ENCODE measurements at places on chromosomes 7 and 10.
A peak's percentile ranks its signal among the peaks of the same experiment; 100 is the strongest.

DNA sequence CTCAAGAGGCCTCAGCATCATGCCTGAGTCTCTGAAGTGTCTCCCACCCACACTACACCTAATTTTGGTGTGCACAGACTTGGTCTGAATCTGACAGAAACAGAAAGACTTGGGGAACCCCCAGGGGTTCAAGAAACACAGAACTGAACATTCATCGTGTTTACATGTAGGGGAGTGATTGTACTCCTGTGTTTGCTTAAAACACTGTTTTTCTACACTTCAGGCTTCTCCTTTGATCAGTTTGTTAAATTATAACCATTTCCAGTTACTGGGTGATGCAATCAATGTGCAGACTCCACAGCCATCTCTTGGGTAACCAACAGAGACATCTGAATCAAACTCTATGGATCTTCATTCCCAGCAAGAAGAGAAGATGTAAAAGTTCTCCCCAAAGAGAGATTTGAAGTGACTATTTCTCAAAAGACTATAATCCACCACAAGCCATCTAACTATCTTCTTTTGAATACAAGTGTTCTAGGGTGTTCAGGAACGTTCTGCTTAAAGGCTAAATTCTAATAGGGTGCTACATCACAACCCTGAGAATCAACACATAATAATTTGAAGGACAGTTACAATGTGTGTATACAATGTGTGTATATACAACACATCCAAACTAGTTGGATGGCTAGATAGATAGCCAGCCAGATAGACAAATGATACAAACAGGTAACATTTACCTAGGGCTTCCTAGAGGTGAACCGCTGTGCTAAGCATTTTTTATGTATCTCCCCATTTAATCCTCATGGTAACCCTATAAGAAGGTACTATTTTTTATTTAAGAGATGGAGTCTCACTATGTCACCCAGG lies 34.2 kb downstream of the DNAJC12 start:
- no peak for DNase-seq

DNA sequence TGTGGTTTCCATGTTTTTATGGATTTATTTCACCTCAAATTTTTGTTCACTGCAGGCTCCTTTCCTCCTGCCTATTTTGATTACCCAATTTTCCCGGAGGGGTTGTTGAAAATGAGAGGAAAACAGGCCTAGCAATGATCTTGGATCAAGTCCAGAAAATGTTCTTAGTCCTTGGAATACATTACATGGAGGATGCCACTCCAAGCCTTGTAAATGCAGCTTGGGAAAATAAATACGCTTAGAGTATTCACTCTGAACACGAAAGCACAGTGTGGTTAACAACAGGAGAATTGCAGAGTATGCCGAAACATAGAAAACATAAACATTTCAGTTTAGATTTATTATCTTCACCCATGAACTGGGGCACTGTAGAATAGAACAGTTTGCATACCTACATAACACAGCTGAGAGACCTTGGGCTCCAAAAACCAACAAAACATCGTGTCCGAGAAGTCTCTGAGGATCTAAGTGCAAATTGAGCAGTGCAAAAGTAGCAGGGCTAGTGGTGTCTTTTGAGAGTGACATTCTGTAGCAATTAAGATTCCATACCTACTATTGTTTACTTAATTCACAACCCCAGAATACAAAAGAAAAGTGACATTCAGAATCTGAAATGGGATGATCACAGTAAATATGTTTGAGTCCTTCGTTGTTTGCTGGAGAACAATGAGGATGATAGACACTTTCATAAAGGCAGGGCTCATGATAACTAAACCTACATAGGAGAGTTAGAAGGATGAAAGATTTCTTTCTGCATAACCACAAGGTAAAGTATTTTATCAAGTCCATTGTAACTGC lies 7.6 kb upstream of the CD36 start:
- DNase-seq: no peak

- no peak for DNase-seq
These were observed 31.8 kb downstream of the SLC35B4 start for GRCh38 chr7:134284952-134285351.

DNA sequence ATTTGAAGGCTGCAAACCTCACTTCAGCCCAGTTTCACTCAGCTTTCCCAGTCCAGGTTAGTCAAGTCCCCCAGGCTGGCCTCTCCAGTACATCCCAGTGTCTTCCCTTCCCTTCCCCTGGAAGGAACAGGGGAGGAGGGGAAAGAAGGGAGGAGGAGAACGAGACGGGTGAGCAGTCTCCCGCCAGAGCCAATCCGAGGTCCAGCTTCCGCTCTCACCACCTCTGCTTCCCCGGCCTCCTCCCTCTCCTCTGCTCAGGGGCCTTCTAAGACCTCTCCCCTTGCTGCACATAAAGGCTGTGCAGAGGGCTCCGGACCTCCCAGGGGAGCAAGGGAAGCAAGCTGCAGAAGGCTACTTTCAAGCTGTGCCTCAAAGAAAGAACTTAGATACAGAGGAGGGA lies 4.1 kb downstream of the ATG9B start:
- no peak for DNase-seq

- no peak for DNase-seq
These were observed 871.8 kb downstream of the IPMK start for GRCh38 chr10:57395923-57396322.

- no peak for DNase-seq
These were observed 234.6 kb downstream of the DIP2C start for GRCh38 chr10:454860-455259.

- no peak for DNase-seq
These were observed 179.6 kb downstream of the CELF2 start for GRCh38 chr10:11197266-11197712.

GRCh38 chr10:64365663-64366062 lies 844.5 kb downstream of the REEP3 start:
- no peak for DNase-seq

DNA sequence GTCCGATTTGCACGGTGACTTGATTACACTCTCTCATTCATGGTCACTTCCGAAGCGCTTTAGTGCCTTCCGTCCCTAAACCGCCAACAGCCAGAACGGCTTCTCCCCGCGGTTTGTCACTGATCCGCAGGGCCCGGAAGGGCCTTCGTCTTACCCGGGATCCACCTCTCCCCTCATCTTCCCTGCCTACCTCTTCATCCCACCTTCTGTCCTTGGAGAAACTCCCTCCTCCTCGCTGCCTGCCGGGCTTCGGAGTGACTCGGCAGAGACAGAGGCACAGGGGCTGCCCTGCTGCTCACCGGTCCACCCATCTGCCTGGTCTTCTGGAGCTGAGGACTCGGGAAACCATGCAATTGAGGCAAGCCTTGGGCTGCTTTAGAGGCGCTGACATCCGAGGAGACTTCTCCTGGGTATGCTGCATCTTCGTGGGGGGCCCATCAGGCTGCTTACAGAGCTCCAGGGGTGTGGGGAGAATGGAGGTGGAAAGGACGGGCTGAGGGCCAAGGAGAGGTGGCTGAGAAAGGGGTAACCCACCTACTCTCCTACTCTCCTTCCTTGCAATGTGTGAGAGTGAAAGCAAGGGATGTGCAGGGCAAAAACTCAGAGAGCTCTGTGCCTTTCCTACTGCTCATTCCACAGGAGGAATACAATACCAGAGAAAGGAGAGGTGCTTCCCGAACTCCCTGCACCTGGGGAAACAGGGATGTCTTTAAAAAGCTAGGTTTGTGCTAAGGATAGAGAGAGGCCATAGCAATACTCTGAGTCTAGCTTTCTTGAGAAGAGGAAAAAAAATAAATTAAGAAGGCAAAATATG lies 1.0 kb upstream of the HOXA11 start:
- DNase-seq: no peak

DNA sequence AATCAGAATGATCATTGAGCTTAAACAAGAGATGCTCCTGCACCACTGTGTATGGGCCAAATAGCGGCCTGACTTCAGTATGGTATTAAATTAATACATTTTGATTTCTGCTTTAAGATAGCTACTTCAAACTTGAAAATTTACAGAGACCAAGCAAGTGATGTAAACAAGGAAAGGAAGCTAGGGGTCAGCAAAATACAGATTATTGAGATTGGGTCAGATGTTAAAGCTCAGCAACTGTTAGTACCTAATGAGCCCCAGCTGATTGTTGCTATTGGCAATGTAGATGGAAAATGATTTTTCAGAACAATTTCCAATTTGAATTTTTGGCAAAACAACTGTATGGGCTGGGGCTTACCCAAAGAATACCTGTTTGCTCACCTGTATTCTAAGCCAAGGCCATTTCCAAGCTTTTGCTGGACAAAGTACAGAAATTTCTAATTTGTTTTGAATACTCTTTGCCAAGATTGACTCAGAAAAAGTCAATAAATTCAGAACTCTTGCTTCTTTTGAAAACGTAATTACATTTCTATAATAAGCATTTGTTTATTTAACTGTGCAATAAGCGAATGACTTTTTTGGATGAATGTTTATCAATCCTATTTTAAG lies 23.0 kb upstream of the DLD start:
- no peak for DNase-seq

- no peak for DNase-seq
These were observed 214.1 kb downstream of the USP6NL start for GRCh38 chr10:11397077-11397965.

DNA sequence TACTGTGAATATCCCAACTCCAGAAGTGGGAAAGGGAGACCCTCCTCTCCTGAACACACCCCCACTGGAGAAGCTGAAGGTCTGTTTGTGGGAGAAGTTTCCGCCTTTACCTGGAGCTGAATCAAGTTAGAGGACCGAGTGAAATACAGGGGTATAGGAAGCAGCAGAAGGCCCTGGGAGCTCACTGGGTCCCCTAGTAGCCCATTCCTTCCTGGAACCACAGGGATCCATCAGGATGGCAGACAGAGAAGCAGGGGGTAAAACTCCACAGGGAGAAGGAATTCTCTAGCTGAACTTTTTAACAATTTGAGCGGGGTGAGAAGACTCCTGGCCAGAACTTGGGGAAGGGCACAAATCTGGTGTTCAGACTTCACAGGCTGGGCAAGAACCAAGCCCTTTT lies 275.8 kb downstream of the GRID1 start:
- no peak for DNase-seq

- DNase-seq: no peak
These were observed 3.1 kb upstream of the SLC13A4 start for GRCh38 chr7:135731131-135731530.

GRCh38 chr10:17074541-17074847 lies 55.1 kb downstream of the CUBN start:
- no peak for DNase-seq

GRCh38 chr10:68594405-68594804 lies 34.3 kb downstream of the TET1 start:
- no peak for DNase-seq

- no peak for DNase-seq
These were observed 102.6 kb downstream of the NEURL1 start for GRCh38 chr10:103595933-103596726.

- DNase-seq: no peak
These were observed 87.3 kb downstream of the CCSER2 start for GRCh38 chr10:84415539-84416244.

DNA sequence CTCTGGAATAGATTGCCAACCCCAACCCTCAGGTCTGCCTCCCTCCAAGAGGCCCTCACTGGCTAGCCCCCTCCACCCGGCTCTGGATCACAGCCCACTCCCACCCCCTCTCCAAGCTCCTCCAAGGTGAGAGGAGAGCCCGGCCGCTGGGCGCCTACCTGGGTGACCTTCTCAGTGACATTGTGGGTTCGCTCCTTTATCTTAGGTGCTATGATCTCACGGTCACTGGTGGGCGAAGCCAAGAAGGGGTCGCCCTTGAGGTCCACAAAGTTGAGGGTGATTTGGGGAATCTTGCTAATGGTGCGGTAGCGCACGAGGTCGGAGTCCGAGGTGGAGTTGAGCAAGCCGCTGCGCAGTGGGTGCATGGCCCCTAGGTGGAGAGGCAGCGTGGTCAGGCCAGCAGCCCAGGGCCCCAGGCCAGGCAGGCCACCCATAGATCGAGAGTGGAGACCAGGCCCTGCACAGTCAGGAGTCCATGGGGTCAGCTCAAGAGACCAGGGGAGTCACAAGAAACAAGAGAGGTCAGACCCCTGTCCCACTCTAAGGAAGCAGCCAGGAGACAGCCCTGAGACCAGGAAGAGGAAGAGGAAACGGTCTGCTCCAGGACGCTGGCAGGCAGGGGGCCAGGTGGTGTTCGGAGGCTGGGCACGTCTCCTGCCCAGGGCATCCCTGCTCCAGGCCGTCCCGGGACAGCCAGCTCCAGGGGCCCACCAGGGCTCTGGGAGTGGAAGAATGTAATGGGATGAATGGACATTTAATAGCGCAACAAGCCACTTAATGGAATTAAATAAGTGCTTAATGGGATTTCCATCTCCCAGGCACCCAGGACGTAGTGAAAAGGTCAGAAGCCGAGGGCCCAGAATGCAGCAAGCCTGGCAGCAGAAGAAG lies 20.7 kb downstream of the KCNH2 start:
- DNase-seq: no peak

DNA sequence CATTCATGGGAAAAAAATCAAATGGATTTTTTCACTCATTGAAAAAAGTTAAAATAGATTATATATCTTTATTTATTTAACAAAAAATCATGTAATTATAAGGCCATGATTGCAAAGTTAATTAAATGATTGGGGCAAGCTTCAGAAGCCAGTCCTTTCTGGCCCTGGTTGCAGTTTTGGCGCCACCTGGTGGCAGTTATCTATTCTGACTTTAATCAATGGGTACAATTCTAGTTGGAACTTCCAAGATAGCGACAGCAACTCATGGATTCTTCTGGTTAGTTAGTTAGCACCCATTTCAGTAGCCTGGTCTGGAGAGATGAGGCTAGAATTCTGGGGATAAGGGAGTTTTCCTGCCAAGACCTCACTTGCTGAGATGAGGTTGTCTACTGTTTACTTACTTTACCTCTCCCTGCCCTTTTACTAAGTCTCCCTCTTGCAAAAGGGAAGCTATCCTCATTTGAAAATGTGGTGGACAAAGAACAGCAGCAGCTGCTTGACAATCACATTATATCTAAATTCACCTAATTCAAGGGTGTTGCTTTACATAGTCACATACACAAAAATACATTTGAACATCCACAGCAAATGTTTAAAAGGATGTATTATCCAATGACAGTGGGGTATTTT lies 42.3 kb downstream of the NOC3L start:
- peak; percentile 50 for DNase-seq

- DNase-seq: no peak
These were observed 37.0 kb downstream of the WNT2 start for GRCh38 chr7:117285826-117286225.

- DNase-seq: no peak
These were observed 410.3 kb downstream of the NEBL start for GRCh38 chr10:20486791-20487190.

GRCh38 chr10:6769704-6770417 lies 189.8 kb upstream of the PRKCQ start:
- DNase-seq: no peak

GRCh38 chr7:3103614-3104398 lies 60.1 kb upstream of the CARD11 start:
- DNase-seq: no peak

Measured in activated CD4-positive, CD25-positive, alpha-beta regulatory T cell (primary cell).